ENCODE measurements at places on chromosomes 12 and 14.

DNA sequence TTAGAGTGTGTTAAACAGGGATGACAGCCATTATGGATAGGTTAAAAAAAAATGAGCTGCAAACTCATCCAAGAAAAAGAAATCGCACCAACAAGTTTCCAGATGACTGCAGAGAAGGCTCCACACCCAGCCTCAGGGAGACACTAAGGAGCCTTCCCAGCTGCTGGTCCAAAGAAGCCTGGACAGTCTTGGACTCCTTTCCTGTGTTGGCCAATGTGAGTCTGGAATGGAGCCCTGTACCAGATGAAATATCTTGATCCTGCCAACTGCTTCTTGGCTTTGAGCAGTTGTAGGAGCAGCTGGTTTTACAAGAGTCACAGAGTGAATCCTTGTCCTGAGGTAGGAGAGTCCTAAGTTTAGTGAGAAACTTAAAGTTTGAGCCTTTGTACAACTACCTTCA lies 44.5 kb downstream of the SLC38A1 start:
- DNase-seq: no peak

GRCh38 chr14:69877492-69877891 lies 1.7 kb upstream of the SMOC1 start:
- DNase-seq: no peak

GRCh38 chr14:69671365-69672030 lies 60.1 kb downstream of the SUSD6 start:
- no peak for DNase-seq

- DNase-seq: no peak
Measured at GRCh38 chr12:120252071-120252906, 13.2 kb downstream of the PXN start.

DNA sequence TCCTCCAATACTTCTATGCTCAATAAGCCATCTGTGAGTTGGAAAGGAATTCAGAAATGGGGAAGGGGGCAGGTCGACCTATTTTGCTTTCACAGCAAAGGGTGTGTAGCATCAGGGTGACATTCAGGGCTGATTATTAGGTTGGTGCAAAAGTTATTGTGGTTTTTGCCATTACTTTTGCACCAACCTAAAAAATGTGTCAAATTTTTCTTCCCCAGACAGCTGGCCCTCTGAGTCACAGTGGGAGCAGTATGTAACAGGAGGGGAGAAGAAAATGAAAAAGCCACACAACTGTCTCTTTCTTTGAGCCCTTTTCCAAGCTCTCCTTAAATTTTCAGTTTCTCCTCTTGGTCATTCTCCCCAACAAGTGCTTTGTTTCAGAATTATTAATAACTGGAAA lies 47.1 kb upstream of the GZMB start:
- DNase-seq: no peak

GRCh38 chr12:116244474-116245090 lies 32.9 kb downstream of the MED13L start:
- DNase-seq: no peak

- DNase-seq: no peak
Measured at GRCh38 chr12:48032597-48032996, 28.3 kb upstream of the COL2A1 start.

DNA sequence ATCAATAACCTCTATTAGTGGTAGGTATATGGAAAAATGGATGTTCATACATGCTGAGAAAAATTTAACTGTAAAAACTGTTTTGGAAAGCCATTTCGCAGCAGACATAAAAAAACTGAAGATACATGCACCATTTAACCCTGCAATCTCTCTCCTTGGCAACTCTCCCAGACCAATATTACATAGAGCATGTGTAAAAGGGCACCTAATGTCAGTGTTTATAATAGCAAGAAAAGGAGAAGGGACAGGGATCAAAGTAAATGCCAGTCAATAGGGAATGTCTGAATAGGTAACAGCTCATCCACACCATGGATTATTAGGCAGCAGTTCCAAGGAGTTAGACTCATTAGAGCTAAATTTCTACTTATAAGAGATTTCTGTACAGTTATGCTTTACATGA lies 77.2 kb downstream of the BTG1 start:
- DNase-seq: peak; percentile 60

DNA sequence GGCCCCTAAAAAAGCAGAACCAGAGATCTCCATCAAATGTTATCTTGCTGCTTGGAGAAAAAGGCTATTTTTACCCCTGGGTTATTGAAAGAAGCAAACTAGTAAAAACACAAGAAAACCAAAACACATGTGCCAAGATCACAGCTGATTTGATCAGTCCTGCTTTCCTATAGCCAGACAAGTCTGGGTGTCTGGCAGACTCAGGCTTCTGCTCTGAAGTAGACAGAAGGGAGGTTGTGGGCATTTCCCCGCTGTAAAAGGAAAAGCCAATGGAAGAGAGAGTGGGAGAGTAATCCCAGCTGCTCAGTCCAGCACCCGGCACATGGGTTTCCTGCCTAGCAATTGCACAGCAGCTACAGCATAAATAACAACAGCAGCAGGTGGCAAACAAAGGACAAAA lies 177.9 kb downstream of the PHLDA1 start:
- DNase-seq: no peak

GRCh38 chr14:51852541-51852940 lies 7.9 kb upstream of the GNG2 start:
- DNase-seq: no peak

DNA sequence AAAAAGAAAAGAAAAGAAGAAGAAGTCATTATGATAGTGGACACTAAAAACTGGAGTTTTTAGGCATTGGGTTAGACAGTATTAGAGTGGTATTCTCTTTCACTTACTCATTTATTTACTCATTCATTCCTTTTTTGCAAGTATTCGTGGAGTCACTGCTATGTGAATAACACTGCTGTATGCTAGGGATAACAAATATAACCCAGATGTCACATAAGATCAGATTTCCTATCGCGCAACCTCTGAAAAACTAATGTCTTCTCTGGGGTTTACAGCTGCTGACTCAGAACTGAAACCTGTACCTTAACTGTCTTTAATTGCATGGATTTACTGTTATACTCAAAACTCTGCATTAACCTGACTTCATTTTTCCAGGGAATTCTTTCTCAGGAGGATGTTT lies 353.7 kb downstream of the LRIG3 start:
- no peak for DNase-seq

- DNase-seq: no peak
Measured at GRCh38 chr12:96121271-96121711, 72.9 kb upstream of the ELK3 start.

GRCh38 chr12:68117661-68118060 lies 41.9 kb downstream of the IFNG start:
- no peak for DNase-seq
